RWPE2 (cell line): ENCODE measurements at places on chromosomes 7 and 10.
A peak's percentile ranks its signal among the peaks of the same experiment; 100 is the strongest.

DNA sequence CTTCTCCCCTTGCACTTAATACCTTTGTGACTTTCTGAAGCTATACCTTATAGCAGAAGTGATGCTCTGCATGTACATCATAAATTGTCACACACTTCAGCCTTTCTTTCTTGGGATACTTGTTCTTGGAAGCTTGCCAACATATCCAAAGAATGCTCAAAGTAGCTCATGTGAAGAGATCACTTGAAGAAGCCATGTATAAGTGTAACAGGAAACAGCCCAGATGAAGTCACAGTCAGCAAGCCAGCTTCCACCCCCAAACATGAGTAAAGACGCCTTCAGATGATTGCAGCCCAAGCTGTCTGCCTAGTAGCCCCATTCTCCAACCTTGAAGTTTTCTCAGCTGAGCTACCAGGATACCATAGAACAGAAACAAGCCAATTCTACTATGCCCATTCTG is 50.9 kb downstream of the DGKB start:
- H3K27ac ChIP-seq: no peak overlapping the region
- DNase-seq: no peak
- H3K36me3 ChIP-seq: no peaks in the 10 kb centered on the region

- no peaks in the 10 kb centered on the region for H3K4me1 ChIP-seq
- H3K36me3 ChIP-seq: no peaks in the 10 kb centered on the region
- H3K27me3 ChIP-seq: no peaks in the 10 kb centered on the region
These were observed 48.1 kb downstream of the SORBS1 start for GRCh38 chr10:95513008-95513589.

DNA sequence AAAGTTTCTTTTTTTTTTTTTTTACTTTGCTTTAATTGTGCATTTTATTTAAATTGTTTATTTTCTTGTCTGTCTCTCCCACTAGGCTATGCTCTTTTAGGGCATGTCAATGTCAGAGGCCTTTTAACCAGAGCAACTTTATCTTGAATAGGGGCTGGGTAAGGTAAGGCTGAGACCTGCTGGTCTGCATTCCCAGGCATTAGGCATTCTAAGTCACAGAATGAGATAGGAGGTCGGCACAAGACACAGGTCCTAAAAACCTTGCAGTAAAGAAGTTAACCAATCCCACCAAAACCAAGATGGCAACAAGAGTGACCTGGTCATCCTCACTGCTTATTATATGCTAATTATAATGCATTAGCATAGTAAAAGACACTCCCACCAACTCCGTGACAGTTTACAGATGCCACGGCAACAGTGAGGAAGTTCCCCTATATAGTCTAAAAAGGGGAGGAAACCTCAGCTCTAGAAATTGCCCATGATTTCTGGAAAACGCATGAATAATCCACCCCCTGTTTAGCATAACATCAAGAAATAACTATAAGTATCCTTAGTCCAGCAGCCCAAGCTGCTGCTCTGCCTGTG is 47.0 kb upstream of the FRMD4A start:
- H3K36me3 ChIP-seq: no peaks in the 10 kb centered on the region
- DNase-seq: no peak
- H3K4me1 ChIP-seq: no peaks in the 10 kb centered on the region

DNA sequence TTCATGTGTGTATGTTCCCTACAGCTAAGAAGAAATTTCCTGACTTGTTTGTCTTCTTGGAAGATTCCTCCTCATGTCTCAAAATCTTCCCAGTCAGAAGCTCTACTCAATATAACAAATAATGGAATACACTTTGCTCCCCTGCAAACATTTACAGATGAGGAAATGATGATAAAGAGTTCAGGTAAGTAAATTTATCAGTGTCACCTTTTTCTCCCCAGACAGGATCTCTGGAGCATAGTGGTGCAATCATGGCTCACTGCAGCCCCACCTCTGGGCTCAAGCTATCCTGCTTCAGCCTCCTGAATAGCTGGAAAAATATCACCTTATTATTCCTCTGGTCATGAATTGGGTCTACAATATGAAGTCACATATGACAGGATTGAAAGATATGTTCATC is 25.5 kb downstream of the ACADSB start:
- no peaks in the 10 kb centered on the region for H3K36me3 ChIP-seq
- no peaks in the 10 kb centered on the region for H3K4me1 ChIP-seq
- DNase-seq: no peak
- no peak overlapping the region for H3K27ac ChIP-seq
- no peaks in the 10 kb centered on the region for H3K27me3 ChIP-seq

GRCh38 chr10:97468162-97468561 is 22.2 kb downstream of the ZDHHC16 start:
- peaks cover 18% of the 10 kb centered on the region for H3K4me1 ChIP-seq
- peaks cover 96% of the 10 kb centered on the region for H3K36me3 ChIP-seq
- H3K27me3 ChIP-seq: no peaks in the 10 kb centered on the region
- H3K4me3 ChIP-seq: no peak overlapping the region
- H3K27ac ChIP-seq: peak overlapping the region; percentile 63

GRCh38 chr10:112601214-112602090 is 154.4 kb downstream of the VTI1A start:
- H3K27ac ChIP-seq: no peak overlapping the region
- no peaks in the 10 kb centered on the region for H3K36me3 ChIP-seq
- DNase-seq: no peak
- no peaks in the 10 kb centered on the region for H3K4me1 ChIP-seq

GRCh38 chr7:142554560-142555532 is 194.4 kb upstream of the PRSS1 start:
- H3K4me3 ChIP-seq: no peak overlapping the region
- H3K4me1 ChIP-seq: peaks cover 24% of the 10 kb centered on the region
- H3K27me3 ChIP-seq: no peaks in the 10 kb centered on the region
- H3K27ac ChIP-seq: peak overlapping the region; percentile 94
- no peak for DNase-seq

DNA sequence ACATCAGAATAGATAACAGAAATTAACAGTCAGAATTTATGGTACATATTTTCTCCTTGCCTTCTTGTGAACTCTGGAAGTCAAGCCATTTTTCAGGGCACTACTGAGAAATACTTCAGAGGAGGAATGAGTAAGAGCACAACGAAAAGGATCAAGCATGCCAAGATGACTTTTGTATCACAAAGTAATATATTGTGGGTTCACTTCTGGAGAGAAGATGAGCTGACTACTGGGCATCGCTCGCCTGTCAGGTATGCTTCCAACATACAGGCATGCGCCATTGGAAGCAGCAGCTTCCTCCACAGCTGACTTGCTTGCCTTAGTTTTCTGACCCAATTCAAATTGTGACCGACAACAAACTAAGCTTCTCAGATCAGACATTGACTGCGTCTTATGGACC is 137.3 kb downstream of the VTI1A start:
- H3K36me3 ChIP-seq: no peaks in the 10 kb centered on the region
- no peak for DNase-seq
- no peaks in the 10 kb centered on the region for H3K27me3 ChIP-seq
- H3K27ac ChIP-seq: peak overlapping the region; percentile 35

- DNase-seq: no peak
- H3K27ac ChIP-seq: no peak overlapping the region
- H3K36me3 ChIP-seq: no peaks in the 10 kb centered on the region
- no peaks in the 10 kb centered on the region for H3K4me1 ChIP-seq
- H3K4me3 ChIP-seq: no peak overlapping the region
These were observed 187.5 kb downstream of the CELF2 start for GRCh38 chr10:11205030-11205772.

- peak; percentile 5 for DNase-seq
- no peaks in the 10 kb centered on the region for H3K27me3 ChIP-seq
- no peaks in the 10 kb centered on the region for H3K36me3 ChIP-seq
- no peak overlapping the region for H3K27ac ChIP-seq
- no peak overlapping the region for H3K4me3 ChIP-seq
- no peaks in the 10 kb centered on the region for H3K4me1 ChIP-seq
These were observed 544.5 kb upstream of the FOXK1 start for GRCh38 chr7:4137552-4137951.

DNA sequence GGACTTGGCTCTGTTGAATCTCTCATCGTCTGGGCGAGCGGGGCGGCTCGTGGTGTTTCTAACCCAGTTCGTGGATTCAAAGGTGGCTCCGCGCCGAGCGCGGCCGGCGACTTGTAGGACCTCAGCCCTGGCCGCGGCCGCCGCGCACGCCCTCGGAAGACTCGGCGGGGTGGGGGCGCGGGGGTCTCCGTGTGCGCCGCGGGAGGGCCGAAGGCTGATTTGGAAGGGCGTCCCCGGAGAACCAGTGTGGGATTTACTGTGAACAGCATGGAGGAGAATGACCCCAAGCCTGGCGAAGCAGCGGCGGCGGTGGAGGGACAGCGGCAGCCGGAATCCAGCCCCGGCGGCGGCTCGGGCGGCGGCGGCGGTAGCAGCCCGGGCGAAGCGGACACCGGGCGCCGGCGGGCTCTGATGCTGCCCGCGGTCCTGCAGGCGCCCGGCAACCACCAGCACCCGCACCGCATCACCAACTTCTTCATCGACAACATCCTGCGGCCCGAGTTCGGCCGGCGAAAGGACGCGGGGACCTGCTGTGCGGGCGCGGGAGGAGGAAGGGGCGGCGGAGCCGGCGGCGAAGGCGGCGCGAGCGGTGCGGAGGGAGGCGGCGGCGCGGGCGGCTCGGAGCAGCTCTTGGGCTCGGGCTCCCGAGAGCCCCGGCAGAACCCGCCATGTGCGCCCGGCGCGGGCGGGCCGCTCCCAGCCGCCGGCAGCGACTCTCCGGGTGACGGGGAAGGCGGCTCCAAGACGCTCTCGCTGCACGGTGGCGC is at the start of gene EN2:
EN2 (plus strand) TSS at position 19 of the 767 bp plus-strand sequence; CDS start at position 268, 249 bp downstream.
- H3K27me3 ChIP-seq: peaks cover 95% of the 10 kb centered on the region
- H3K4me3 ChIP-seq: peak within 1 kb of the TSS; percentile 21
- H3K4me1 ChIP-seq: no peaks in the 10 kb centered on the region
- no peaks in the 10 kb centered on the region for H3K36me3 ChIP-seq

DNA sequence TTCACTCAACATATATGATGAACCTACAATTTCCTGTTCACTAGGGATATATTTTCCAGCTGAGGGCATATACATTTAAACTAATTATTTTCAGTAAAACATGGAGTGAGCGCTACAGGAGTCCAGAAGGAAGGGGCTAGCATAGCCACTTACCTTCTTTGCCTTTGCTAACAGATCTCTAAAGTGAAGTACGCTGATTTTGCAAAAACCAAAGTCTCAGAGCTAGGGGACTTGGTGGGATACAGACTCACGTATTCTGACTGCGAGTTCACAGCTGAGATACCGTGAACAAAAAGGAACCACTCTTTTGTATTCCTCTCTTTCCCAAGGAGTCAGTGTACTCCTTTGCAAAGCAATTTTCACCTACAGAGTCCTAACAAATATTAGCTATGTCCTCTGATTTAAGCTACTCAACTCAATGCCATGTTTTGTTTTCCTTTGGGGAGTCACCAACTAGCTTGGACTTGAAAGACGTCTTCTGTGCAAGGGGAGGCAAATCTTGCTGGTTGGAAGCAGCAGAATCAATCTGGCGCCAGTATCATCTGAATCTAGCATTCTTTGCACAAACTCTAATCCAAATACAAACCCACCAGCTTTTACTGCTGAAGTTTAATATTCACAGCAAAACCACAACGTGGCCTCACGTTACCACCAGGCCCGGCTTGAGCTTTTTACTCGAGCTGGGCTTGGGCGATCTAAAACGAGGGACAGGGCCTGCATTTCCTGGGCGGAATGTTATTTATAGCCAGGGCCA is 657 bp downstream of the CDNF start:
- H3K27me3 ChIP-seq: no peaks in the 10 kb centered on the region
- no peak for DNase-seq
- H3K4me1 ChIP-seq: peaks cover 7% of the 10 kb centered on the region
- peak overlapping the region; percentile 62 for H3K27ac ChIP-seq

- DNase-seq: no peak
- no peak overlapping the region for H3K27ac ChIP-seq
- H3K27me3 ChIP-seq: peaks cover 7% of the 10 kb centered on the region
- no peaks in the 10 kb centered on the region for H3K4me1 ChIP-seq
These were observed 116.8 kb downstream of the AUTS2 start for GRCh38 chr7:69714886-69715576.

DNA sequence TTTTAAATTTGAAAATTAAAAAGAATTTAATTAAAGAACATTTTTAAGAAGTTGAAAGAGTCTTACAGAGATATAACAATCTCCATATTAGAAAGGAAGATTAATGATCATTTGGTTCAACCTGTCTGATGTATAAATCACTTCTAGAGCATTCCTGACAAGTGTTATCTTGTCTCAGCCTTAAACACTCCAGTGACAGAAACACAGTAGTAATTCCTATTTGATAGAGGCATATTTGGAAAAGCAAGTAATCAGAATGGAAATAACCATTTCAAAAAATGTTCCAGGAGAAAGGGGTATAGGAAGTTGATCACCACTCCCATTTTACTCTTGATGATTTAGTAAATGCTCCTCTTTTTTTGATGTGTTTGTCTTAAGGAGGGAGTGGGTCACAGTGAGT is 213.1 kb upstream of the FAM3C start:
- no peak overlapping the region for H3K27ac ChIP-seq

GRCh38 chr10:17375936-17376584 is 78.3 kb downstream of the ST8SIA6 start:
- no peak for DNase-seq
- H3K27ac ChIP-seq: no peak overlapping the region
- H3K36me3 ChIP-seq: no peaks in the 10 kb centered on the region
- H3K4me1 ChIP-seq: no peaks in the 10 kb centered on the region
- H3K4me3 ChIP-seq: no peak overlapping the region

DNA sequence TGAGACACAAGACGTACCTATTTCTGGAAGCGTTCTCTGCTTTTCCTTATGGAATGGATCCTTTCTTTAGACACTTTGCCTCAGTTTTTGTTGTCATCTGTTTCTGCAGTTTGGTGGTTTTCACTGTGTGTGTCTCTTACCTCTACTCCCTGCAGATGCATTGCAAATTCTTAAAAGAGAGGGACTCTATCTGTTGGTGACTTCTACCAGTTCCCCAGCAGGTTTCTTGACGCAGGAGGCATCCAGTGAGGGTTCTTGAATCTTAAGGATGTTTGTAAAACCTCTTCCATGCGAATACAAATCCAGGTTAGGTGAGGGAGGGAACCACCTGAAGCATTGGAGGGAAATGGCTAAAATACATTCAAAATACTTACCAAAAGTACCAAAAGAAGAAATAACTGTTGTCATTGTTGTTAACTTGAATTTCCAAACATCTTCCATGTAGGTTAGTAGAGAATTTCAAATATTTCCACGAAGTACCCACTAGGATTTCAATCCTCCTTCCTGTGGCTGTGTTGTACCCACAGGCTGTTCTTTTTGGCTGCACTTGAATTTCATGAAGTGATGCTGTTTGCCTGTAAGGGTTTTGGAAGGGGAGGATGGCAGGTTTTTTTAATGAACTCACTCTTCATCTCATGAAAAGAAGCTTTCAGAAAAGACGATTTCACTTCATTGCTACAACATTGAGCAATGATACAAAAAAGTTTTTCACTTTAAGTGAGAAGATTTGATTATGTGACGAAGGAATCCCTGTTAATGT is 32.2 kb downstream of the PLXDC2 start:
- no peak for DNase-seq
- no peaks in the 10 kb centered on the region for H3K4me1 ChIP-seq
- H3K27me3 ChIP-seq: no peaks in the 10 kb centered on the region
- H3K4me3 ChIP-seq: no peak overlapping the region
